ENCODE measurements at places on chromosomes 13 and 19.

- no peak for DNase-seq
Measured at GRCh38 chr13:45104261-45104660, 16.0 kb upstream of the GTF2F2 start.

- no peak for DNase-seq
Measured at GRCh38 chr19:35290381-35291127, 1.4 kb upstream of the MAG start.

- DNase-seq, result no peak
Measured at GRCh38 chr19:16830679-16831078, 1.5 kb downstream of the SIN3B start.

DNA sequence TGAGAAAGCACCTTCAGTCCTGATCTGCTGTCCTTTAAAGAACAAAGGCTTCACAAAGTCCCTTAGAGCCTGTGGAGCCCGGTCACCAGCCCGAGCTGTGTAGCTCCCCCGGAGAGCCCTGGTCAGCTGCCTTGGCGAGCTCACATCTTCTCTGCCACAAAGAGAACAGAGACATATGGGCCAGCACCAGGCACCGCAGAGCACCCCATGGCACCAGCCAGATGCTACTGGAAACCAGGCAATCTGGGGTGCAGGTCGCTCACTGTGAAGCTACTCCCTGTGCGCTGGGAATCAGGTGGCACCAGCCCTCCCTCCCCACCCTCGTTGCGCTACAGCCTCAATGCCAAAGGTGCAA lies 44.3 kb upstream of the F7 start:
- no peak for DNase-seq

- DNase-seq, result no peak
Measured at GRCh38 chr19:31146015-31146414, 203.2 kb downstream of the TSHZ3 start.

DNA sequence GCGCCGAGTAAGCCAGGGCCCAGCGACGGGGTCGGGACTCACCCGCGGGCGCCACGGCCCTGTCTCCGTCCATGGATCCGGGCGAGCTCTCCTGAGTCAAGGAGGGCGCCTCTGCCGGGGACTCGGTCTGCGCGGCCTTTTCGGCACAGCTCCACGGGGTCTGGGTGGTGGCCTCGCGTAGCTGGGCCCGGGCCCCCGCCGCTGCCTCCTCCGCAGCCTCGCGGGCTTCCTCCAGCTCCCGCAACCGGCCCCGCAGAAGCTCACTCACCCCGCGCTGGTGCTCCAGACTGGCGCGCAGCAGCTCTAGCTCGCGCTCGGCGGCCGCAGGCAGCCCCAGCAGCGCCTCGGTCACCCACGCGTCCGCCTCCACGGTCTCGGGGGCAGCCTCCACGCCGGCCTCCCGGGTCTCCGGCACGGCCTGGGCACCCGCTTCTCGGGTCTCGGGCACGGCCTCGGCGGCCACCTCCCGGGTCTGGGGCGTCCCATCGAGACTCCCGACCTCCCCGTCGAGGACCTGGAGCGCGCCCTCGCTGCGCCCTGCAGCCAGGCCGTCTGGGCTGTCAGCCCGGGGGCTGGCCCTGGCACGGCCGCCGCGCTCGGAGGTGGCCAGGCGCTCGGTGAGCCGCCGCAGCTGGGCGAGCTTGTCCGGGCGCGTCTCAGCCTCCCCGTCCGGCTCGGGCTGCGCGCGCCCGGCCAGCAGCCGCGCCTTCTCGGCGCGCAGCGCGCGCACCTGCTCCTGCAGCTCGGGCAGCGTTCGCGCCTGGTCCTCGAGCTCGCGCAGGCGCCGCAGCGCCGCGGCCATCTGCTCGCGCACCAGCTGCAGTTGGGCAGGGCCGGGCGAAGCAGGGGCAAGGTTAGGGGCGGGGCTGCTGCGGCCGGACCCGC lies 8.4 kb downstream of the KANK3 start:
- peak; percentile 28 for DNase-seq

GRCh38 chr13:23020246-23020843 lies 160.4 kb upstream of the SGCG start:
- peak; percentile 4 for DNase-seq

DNA sequence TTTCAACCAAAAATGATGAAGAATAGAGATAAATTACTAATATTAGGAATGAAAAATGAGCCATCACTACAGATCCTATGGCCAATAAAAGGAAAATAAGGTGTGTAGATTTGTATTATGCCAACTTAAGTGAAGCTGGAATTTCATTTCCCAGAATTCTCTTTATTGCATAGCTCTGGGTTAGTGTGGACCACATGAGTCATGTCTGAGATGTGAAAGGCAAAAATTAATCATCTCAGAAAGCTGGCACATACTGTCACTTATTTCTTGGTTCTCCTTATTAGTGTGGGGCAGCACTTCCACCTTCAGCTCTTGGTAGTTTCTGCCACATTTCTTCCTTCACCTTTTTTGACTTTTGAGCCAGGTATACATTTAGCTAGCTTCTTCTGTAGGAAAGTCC lies 82.6 kb downstream of the KATNAL1 start:
- DNase-seq, result no peak

- no peak for DNase-seq
Measured at GRCh38 chr13:29621841-29622240, 26.4 kb upstream of the SLC7A1 start.

DNA sequence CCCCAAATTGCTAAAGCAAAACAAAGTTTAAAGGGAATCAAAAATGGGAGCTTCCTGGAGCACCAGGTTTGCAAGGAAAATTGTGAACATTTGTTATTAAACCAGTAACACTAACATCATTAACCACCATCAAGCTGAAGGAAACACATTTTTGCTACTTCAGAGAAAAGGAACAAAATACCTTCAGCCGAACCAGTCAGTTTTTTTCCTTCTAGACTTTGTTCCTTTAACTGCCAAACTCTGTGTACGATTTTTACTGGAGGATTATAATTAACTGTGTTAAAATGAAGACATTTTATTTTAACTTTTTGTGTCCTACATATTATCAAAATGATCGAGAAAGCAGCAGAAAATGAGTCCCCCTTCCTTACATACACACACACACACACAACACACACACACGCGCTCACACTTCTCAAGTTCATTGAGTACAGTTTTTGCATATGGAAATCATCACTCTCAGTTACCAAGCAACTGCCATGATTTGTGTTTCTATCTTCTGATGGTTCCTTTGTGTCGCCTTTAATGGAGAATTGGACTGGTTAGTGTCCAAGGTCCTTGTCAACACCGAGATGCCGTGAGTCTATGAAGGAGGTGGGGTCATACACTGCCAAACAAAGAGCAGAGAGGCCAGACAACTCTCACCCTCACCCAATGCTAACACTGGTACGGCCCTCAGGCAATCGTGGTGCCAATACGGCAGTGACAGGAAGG lies 9.8 kb upstream of the SERP2 start:
- no peak for DNase-seq

- peak; percentile 74 for DNase-seq
Measured at GRCh38 chr13:29758531-29759114, 91.8 kb downstream of the UBL3 start.

- DNase-seq, result peak; percentile 54
Measured at GRCh38 chr19:17385878-17386611, 8.0 kb downstream of the CCDC194 start.

DNA sequence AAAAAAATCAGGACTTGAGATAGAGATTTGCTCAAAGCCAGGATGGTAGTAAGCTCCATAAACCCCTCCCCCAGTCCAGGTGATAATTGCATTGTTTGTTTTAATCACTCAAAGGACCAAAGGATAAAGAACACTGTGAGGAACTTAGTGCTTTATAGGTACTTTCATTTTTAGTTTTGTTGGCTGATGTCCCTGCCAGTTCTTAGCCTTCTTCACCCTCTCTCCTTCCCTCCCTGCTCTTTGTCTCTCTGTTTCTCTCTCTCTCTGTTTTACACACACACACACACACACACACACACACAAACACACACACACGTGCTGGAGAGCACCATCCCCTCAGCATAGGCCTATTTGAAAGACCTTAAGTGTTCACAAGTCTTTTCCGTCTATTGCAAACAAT lies 5.2 kb downstream of the FRY start:
- no peak for DNase-seq

DNA sequence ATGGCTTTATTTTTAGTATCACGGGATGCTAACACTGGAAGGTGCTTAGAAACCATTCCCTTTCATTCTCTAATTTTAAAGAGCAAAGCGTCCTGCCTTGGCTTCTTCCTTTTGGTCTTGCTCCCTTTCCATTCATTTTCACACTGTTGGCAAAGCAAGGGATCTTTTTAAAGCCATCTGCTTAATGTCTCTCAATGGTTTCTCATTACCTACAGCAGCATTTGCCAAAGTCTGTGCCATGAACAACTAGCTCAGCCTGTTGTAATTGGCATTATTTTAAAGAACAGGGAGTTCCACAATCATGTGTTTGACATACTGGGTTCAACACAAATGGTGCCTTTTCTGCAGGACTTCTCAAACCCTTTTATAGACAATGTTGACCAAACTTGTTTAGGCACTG lies 444.3 kb downstream of the GPC6 start:
- no peak for DNase-seq

- DNase-seq, result no peak
Measured at GRCh38 chr13:50129081-50129705, 113.9 kb downstream of the KCNRG start.

DNA sequence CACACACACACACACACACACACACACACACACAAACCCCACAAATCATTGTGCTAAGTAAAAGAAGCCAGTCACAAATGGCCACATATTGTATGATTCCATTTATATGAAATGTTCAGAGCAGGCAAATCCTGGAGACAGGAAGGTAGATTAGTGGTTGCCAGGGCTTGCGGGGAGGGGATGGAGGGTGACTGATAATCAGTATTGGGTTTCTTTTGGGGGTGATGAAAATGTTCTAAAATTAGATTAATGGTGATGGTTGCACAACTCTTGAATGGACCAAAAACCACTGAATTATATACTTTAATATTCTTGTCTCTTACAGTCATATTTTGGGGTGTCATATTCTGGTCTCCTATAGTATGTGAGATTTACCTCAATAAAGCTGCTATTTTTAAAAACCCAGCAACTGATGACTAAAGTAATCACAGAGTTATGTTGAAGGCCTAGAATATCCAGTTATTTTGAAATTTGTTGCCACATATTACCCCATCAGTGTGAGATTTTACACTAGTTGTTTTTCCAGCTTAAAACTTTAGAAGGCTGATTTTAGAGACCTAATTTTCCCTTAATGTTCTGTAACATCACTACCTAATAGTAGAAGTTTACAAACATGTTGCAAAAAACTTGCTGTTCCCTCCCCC lies 20.3 kb downstream of the FLT1 start:
- DNase-seq, result no peak

DNA sequence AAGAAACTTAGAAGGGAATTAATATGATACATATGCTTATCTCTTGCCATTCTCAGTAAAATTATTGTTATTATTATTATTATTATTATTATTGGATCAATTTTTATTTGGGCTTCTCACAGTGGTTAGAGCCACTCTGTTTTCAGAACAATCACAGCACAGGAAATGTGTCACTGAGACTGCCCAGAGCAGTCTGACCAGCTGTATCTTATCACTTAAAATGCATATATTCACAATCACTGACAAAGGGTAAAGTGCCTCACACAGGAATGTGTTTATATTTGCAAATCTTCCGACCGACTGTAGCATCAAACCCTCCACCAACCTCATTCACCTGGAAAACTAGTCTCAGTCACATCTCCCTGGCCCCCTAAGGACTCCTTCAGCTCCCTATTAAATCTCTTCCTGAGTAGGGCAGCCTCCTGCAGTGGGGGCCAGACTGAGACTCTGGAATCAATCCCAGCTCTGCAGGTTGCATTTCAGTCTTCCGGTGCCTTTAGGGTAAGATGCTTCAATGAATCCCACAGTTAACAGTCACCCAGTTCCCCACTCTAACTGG lies 738.3 kb upstream of the SLITRK5 start:
- no peak for DNase-seq

DNA sequence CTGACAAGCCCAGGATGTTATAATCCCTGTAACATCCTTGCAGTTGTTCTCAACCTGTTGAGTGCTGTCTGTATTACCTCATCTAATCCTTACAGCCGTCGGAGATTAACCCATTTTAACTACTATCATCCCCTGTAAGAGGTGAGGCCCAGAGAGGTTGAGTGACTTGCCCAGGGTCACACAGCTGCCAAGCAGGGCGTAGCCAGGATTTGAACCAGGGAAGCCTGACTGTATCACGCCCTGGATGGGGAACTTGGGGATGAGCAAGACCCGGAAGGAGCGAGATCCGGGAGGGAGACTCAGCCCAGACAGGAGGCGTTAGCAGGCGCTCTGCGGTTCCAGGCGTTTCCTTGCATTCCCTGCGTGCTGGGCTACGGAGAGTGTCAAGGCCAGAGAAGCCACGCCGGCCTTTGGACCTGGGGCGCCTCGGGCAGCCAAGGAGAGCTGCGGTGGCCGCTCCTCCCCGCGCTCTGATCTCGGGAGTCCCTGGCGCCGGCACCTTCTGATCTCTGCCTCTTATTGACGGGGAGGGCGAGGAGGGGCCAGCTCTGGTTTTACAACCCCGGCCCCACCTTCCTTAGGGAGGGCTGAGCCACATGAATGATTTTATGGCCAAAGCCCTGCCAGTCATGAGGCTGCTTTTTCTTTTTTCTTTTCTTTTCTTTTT lies 6.2 kb downstream of the SULT2B1 start:
- no peak for DNase-seq

GRCh38 chr13:80363890-80364503 lies 23.1 kb upstream of the SPRY2 start:
- no peak for DNase-seq

GRCh38 chr13:43830497-43830881 lies 43.7 kb upstream of the ENOX1 start:
- no peak for DNase-seq

DNA sequence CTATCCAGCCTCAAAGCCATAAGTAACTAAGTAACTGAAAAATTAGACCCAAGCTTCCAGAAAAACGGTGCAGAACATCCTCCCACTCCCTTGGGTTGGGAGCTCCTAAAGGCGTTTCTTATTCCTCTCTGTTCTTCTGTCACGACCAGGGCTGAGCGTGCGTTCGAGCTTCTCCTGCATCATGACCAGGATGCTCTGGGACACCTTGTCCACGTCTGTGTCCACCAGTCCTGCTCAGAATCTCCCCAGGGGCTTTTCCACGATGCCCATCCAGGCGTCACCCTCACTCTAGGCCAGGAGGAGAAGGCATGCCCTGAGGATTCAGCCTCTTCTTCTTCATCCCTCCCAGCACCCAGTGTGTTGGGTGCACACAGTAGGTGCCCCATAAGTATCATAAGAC lies 37.8 kb upstream of the GAS6 start:
- no peak for DNase-seq

All from CD4-positive, alpha-beta T cell treated with Interferon gamma for 1 hour (primary cell).